ENCODE measurements at places on chromosomes 11 and 22.

- no peak for DNase-seq
Measured at GRCh38 chr11:96254087-96254486, 88.9 kb downstream of the MAML2 start.

- DNase-seq, result no peak
Measured at GRCh38 chr11:65719871-65720210, 757 bp downstream of the RNASEH2C start.

- DNase-seq, result no peak
Measured at GRCh38 chr22:31098632-31099110, 8.7 kb downstream of the SELENOM start.

- no peak for DNase-seq
Measured at GRCh38 chr22:41862530-41863266, 29.8 kb downstream of the SREBF2 start.

- no peak for DNase-seq
Measured at GRCh38 chr11:131924457-131925201, 554.2 kb downstream of the NTM start.

- DNase-seq, result no peak
Measured at GRCh38 chr11:19253153-19253745, 12.5 kb upstream of the E2F8 start.

DNA sequence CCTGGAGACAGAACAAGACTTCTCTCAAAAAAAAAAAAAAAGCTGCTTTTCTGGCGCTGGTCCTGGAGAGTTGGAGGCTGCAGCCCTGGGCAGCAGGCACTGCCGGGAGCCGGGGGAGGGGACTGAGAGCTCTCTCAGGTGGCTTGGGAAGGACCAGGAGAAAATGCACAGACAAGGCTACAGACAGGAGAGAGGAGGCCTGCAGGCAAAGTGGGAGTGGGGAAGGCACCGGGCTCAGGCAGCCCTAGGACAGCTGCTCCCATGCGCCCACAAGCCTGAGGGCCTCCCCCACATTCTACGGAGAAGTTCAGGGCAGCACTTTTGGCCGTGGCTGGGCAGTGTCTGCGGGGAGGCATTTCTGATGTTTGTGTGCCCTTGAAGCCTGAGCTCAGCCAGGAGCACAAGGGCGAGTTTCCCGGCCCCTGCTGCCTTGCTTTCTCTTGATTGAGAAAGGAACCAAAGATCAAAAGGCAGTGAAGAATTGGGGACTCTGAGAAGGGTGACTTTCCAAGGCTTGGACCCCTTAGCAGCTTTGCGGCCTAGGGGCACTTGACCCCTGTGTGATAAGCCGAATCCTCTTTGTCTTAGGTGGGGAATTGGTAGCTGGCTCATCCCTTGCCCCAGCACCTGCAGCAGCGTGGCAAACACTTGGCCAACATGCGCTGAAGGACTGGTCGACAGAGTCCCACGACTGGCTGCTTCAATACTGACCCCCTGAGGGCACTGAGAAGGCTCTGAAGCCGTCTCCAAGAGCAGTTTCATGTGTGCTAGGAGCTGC is 35.3 kb downstream of the PPM1F start:
- DNase-seq, result no peak

GRCh38 chr11:71246559-71246958 is 5.8 kb downstream of the SHANK2 start:
- no peak for DNase-seq

DNA sequence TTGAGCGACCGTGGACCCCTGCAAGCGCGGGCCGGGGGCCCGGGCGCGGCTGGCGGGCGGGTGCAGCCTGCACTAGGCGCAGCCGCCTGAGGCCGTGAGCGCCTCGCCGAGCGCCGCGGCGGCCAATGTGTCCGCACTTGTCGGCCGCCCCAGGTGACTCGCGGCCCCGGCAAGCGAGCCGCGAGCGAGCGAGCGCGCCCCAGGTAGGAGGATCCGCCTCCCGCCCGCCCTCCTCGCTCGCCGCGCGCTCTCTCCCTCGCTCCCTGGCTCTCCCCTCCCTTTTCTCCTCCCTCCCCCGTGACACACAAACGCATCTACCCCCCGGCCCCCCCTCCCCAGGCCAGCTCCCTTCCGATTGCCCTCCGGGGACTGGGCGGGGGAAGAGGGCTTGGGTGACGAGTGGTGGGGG is at the start of gene WNT7B:
Gene WNT7B, minus strand, starts transcription at position 160 of the 409 bp plus-strand sequence. CDS start 408 bp downstream, outside the sequence.
- no peak for DNase-seq

DNA sequence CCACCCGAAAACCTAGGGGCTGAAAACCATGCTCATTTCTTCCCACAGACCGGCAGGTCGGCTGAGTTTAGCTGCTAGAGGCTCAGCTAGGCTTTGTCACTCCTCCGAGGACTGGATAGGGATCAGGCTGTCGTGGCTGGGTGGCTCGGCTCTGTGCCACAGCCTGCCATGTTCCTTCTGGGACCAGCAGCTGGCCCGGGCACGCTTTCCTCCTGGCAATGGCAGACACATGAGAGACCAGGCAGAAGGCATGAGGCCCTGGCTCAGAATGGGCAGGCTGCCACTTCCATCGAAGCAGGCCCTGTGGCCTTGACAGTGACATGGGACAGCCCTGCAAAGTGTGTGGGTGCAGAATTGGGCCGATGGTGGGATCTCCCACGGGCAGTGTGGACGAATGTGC is 20.9 kb downstream of the PARVG start:
- no peak for DNase-seq

- DNase-seq, result no peak
Measured at GRCh38 chr22:48320683-48321451, 1506.8 kb downstream of the BRD1 start.

DNA sequence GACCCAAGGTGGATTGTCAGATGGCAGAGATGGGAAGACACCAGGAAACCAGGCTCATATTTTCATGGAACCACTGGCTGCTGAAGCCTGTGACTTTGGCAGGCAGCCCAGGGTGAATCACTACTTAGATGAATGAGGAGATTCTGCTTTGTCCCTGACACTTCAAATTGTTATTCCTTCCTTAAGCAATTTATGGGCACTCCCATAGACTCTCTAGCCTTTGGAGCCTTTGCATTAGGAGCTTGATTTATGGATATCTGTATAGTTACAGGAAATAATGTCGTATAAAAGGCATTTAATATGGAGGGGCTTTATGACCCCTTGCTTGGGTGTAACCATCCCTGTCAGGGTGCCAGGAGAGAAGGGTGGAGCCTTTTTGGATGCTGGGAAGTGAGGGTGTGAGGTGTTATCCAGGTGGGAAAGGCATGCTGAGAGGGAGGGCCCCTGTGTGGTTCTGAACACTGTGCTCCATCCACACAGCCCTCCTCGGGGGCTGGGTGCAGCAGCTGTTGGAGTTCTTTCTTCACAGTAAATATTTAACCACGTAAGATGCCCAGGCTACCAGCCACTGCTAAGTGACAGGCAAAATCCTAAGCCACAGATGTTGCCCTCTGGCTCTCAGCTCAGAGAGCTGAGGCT is 35.3 kb downstream of the IL18 start:
- no peak for DNase-seq

- DNase-seq, result no peak
Measured at GRCh38 chr11:85939099-85940015, 84.2 kb downstream of the CCDC83 start.

GRCh38 chr11:18452927-18453326 is 2.7 kb upstream of the LDHAL6A start:
- DNase-seq, result no peak

- DNase-seq, result no peak
Measured at GRCh38 chr22:17369439-17370025, at the start of gene CECR2. CECR2 (plus strand) TSS chr22:17369460; CDS start chr22:17369784, 324 bp downstream.

DNA sequence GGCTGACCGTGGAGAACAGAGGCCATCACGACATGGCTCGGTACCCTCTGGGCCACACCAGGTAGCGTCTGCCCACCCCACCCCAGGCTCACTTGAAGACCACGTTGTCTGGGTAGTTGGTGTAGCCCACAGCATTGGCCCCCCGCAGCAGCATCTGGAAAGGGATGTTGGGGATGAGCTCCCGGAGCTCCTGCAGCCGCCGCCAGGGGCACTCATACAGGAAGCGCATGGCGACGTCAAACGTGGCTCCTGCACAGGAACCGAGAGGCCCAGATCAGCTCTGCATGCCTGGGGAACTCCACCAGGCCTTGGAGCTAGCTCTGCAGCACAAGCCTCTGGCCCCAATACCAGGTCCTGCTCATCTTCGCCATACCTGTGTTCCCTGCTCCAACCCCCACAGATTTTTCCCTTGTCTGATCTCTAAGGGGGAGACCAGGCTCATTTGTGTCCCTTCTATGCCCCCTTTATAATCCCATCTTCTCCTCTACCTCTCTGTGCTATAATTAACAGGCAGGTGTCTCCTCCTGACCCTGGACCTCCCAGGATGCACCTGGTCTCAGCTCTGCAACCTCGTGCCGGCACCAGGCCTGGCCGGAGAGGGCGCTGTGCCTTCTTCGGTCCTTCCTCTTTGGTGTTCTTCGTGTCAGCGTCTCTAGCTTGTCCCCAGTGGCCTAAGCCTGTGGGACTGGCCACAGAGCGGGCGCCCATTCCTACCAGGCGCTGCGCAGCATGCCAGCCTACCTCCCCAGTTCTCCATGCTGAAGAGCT is 5.0 kb upstream of the LRFN4 start:
- DNase-seq, result no peak

DNA sequence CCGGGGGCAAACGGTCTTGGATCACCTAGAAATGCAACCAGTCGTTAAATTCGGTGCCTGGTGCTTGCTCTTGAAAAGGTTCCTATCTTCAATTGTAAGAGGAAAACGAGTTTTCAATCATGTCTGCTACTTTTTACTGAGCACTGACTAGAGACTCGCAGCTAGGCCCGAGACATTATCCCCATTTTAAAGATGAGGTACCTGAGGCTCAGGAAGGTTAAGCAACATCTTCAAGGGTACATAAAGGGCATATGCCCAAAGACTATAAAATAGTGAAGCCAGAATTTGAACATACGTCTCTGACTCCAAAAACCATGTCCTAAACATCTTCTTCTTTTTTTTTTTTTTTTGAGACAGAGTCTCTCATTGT is 638 bp upstream of the PISD start:
- DNase-seq, result no peak

DNA sequence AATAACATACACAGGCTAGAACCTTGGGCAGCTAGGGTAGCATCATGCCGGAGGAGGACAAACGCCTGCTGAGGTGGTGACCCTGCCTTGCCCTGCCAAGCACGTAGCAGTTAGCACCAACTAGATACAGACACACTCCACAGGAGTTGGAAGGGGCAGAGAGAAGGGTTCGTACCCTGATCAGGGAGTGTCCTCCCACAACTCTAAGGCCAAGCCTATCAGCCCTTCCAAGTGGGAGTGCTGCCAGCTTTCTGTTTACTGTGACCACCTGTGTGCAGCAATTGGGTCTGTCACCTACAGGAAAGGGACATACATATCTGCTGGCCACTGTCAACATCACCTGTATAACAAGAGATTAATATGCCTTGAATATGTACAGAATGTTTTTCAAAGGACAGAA is 1.9 kb upstream of the THAP7 start:
- DNase-seq, result no peak

GRCh38 chr22:27794226-27794625 is 7.3 kb downstream of the MN1 start:
- no peak for DNase-seq

GRCh38 chr11:120819003-120819402 is 204.9 kb upstream of the TBCEL start:
- DNase-seq, result no peak

DNA sequence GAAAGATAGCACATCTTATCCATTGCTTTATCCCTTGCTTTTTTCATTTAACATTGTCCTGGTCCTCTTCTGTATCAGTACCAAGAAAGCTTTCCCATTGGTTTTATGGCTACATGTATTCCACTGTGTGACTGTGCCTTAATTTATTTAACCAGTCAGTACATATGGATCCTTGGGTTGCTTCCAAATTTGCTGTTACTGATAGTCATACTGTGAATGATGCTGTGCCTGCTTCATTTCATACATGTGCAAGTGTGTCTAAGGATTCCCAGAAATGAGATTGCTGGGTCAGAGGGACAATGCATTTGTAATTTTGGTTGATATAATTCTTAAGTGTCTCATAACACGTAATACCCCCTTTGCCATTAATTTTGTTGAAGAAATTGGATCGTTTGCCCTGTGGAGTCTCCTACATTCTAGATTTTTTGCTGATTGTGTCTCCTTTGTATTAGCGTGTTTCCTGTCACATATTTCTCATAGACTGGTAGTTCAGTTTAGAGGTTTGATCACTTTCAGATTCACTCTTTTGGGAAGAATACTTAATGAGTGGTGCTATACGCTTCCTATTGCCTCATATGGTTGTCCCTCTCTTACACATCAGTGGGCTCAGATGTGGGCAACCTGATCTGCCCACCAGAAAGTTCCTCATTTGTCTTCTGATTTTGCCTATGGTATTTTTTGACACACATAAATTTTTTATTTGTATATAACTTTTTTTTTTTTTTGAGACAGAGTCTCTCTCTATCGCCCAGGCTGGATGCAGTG is 35.3 kb downstream of the MYBPC3 start:
- DNase-seq, result no peak

DNA sequence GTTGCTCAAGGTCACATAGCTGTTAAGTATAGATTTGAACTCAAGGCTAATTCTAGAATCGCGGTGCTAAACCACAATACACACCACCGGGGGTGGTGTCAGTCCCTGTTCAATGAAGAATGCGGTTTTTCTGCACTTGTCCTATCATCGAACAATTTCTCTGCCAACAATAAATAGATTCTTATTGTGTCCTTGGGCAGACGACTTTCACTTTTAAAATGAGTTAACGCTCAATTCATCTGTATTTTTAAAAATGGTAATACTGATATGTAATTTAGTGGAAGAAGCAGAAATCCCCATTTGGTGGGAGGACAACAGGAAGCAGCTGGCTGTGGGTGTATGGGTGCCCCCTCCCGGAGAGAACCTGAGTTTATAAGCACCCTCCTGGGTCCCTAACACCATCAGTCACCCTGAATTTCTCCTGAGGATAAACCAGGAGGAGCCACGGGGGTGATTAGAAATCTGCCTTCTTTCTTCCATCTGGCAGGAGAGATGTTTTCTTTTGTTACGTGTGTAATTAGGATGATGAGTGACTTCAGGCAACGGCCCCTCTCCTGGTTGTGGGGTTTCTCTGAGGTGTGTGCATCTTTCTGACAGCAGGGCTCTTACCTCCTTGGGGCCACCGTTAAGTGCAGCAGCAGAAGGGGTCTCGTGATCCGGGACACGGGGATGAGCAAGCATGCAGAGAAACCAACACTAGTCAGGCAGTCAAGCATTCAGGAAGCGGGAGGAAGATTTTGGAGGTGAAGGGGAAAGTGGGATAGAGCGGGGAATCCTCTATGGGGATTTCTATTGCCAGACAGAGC is 87.7 kb downstream of the GRAMD1B start:
- DNase-seq, result no peak

GRCh38 chr11:130766650-130767565 is 149.4 kb downstream of the SNX19 start:
- DNase-seq, result no peak

DNA sequence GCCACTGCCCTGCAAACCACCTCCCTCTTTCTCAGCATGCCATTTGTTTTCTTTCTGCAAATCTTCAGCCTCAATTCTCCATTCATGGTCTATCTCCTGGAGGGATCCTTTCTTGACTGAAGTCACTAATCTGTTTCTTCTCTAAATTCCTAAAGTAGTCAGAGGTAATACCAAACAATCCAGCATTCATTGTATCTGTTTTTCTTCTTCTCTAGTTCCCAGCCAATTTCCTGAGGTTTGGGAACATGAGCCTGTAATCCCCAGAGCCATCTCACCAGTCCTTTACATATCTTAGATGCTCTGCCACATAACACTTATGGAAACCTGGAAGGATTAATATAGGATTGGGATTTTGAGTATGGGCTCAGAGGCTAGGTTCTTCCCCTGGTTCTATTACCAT is 86.5 kb downstream of the MICAL2 start:
- DNase-seq, result no peak

GRCh38 chr11:109303342-109303741 is 118.6 kb upstream of the C11orf87 start:
- DNase-seq, result no peak

GRCh38 chr22:44249376-44250147 is 63.2 kb downstream of the SHISAL1 start:
- DNase-seq, result no peak

Data from esophagus squamous epithelium (tissue), 5 donors.